ENCODE measurements at places on chromosomes 3 and 15.

- DNase-seq: no peak
These were observed 544.6 kb upstream of the NECTIN3 start for GRCh38 chr3:110526777-110527727.

GRCh38 chr3:40780925-40781406 lies 256.2 kb downstream of the ZNF621 start:
- DNase-seq: no peak

DNA sequence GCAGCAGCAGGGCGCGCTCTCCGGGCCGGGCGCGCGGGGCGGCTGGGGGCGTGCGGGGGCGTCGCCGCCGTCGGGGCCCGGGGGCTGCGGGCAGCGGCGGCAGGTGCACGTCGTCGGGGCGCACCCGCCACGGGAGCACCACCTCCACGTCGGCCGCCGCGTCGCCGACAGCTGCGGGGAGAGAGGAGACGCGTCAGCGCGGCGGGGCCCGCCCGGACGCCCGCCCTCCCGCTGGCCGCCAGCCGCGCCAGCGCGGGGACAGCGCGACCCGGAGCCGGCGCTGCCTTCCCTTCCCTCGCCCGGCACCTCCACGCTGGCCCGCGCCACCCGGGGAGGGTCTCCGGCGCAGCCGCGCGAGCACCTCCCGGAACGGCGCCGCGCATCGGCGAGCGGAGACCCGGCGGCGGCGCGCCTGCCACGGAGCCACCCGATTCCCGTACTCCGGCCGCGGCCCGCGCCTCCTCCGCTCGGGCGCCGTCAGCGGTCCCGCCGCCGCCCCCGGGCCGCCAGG lies 481 bp downstream of the ADAMTS17 start:
- DNase-seq: no peak

- no peak for DNase-seq
These were observed 15.7 kb downstream of the SUSD5 start for GRCh38 chr3:33202711-33203457.

DNA sequence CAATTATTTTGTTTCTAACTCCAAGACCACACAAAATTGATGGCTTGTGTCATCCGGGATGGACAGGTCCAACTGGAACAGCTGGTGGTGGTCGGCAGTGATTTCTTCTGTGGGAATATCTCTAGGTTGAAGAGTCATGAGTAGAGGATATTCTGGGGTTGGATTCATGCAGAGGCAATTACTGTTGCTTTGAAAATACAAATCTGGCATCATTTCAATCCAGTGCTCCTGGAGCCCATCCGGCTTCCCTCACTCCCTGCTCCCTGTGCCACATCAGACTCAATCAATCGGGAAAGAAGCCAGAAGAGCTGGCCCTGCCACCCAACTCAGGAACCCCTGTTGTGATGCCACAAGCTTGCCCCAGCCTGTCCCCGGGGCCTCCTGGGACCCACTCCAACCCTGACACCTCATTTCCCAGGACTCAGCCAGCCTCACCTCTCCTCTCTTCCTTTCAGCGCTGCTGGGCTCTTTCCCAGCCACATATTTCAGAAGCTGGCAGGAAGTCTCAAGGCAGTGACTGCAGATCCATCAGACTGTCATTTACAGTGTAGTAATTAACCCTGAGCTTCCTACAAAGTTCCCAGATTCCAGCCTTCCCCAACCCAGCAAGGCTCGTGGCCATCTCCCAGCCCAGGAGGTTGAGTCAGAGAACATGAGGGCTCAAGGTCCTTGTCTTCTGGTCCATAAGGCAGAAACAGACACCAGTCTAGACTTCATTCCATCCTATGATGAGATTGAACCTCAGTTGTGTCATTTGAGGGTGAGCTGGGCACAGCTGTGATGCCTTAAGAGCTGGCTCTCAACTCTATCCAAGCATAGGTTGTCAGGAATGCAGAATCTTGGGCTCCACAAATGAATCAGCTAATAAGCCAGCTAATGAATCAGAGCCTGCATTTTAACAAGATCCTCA lies 114.0 kb downstream of the FAM174B start:
- DNase-seq: no peak

GRCh38 chr15:98667521-98668179 lies 19.3 kb downstream of the IGF1R start:
- DNase-seq: no peak

Measured in omental fat pad (tissue), 4 donors.